Activated CD8-positive, alpha-beta T cell treated with anti-CD3 and anti-CD28 coated beads, Interleukin-2, amount 10 ng/mL, durations not matched to agents 7 days and 5 days (primary cell): ENCODE measurements at places on chromosomes 4 and X. TPM values are rescaled to one million over a fixed set of nuclear protein-coding genes. Genes with fewer than 3 reads are reported as not detected.

DNA sequence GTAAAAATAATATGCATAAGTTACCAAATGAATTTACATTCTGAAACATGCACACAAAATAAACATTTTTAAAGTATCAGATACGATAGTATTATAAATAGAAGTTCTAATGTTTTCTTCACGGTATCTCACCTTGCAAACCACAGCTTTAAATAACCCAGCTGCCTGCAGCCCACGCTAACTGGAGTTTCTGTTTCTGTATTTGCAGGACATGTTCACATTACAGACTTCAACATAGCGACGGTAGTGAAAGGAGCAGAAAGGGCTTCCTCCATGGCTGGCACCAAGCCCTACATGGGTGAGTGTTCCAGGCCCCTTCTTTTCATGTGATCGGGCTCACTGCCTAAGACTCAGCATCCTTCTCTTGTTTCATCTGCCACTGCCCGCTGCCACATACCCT lies 291.7 kb downstream of the EVC2 start:
- no peaks in the 10 kb centered on the region for H3K4me1 ChIP-seq
- no peak overlapping the region for H3K27ac ChIP-seq
- no peak for DNase-seq
- H3K4me3 ChIP-seq, result no peak overlapping the region

The VCX3A gene
- not detected for total RNA-seq

The KLF3 gene
- total RNA-seq, result 8.3 TPM

- H3K4me3 ChIP-seq, result no peak overlapping the region
- H3K36me3 ChIP-seq, result no peaks in the 10 kb centered on the region
- H3K4me1 ChIP-seq, result no peaks in the 10 kb centered on the region
- no peak overlapping the region for H3K27ac ChIP-seq
- H3K27me3 ChIP-seq, result no peaks in the 10 kb centered on the region
These were observed 23.1 kb upstream of the GABRG1 start for GRCh38 chr4:46146993-46147392.

DNA sequence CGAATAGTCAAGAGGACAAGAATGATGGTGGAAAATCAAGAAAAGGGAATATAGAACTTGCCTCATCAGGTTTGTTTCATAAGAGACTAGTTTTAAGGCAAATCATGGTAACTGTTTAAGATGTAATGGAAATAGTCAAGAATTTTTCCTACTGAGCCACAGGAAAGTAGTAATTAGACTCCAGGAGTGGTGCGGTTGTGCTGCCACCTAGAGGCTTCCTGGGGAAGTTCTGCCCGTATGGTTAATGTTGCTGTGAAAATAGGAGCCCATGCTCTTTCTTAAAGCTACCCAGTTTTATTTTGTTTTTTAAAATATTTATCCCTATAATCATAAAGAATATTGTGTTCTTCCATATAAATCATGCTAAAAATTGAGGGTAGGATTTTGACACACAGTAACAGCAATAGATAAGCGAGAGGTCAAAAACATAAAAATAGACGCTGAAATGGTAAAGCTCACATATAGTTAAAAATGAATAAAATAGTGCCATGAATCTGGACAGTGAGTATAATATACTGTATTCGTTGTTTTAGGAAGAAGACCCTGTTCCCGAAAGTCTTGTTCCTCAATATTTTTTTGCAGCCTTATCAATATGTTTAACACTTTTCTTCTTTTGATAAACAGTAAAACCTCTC lies 87.0 kb downstream of the PHOX2B start:
- peak; percentile 53 for DNase-seq
- no peaks in the 10 kb centered on the region for H3K27me3 ChIP-seq
- no peak overlapping the region for H3K27ac ChIP-seq
- H3K36me3 ChIP-seq, result no peaks in the 10 kb centered on the region

The SPANXA1 gene
- not detected for total RNA-seq

GRCh38 chr4:27049239-27049829 lies 188.7 kb downstream of the STIM2 start:
- H3K27me3 ChIP-seq, result peaks cover 25% of the 10 kb centered on the region
- H3K36me3 ChIP-seq, result no peaks in the 10 kb centered on the region
- H3K27ac ChIP-seq, result no peak overlapping the region

DNA sequence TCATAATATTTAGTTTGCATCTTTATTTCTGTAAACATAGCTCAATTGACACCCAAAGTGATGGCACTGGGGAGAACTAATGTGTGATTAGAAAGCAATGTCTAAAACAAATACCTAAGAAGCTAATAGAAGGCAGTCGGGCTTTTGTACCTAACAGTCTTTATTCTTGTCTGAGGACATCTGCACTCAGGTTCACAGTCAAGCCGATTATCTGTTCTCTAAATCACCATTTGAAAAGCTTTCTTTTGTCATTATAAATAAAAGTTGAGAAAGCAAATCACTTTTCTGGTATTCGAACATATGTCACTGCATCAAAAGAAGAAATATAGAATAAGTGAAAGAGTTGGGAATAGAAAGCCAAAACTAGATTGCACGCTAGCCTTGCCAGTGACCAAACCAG lies 2037.9 kb upstream of the TENM3 start:
- no peaks in the 10 kb centered on the region for H3K36me3 ChIP-seq
- DNase-seq, result no peak
- H3K27ac ChIP-seq, result no peak overlapping the region
